NCI-H1436 treated with DMSO at 0.1 percent for 48 hours (cell line): ENCODE measurements at places on chromosomes 4 and X.

GRCh38 chr4:140158365-140159030 is 4.5 kb upstream of the MAML3 start:
- no peak for DNase-seq

DNA sequence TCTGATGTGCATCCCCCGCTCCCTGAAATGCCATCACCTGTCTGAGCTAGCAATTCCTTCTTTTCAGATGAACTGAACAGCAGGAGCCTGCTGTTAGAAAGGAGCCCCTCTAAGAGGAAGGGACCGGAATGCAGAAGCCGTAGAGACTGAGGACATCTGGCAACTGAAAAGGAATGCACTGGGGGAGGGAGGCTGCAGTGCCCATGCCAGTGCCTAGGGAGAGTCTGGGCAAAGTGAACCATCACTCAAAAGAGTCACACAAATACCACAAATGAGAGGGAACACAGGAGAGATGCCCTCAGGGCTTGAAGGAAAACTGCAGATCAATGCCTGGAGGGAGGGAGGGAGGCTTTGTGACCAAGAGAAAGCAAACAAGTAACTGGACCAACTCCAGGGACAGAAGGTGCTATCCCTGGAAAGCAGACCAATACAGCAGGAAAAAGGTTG is 93.9 kb upstream of the CBR4 start:
- DNase-seq = no peak

- DNase-seq = no peak
Observed at GRCh38 chr4:14984448-14984847, 17.8 kb upstream of the CPEB2 start.

GRCh38 chr4:135267148-135267865 is 1065.7 kb upstream of the PABPC4L start:
- DNase-seq = no peak

DNA sequence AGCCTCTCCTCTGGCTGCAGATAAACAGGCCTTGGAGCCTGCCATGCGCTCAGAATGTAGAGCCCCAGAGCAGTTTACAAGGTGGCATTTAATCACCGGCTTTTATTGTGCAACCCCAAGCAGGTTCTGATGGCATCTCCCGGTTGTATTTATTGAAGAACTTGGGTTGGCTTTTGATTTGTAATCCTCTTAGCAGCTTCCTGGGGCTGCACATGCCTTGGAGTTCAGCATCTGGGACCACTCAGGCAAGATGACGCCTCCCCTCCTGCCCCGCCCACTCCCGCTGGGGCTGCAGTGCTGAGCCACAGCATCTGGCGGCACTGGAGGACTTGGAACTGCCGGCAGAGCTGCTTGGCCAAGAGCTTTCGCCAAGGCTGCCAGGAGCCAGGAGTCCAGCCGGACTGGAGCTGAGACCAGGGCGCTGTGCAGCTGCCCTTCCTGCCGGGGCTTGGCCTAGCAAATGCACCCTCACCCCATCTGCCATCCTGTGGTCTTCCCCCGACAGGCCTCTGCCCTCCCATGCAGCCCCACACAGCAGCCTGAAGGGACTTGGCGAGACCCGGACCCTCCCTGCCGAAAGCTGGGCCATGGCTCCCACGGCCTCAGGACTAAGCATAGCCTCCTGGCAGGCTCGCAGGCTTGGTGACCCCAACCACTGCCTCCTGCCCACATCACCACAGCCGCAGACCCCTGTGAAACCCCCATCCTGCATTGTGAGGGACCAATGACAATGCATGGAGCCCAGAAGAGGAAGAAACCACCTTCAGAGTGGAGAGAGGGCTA is 5.4 kb downstream of the HTRA3 start:
- no peak for DNase-seq

DNA sequence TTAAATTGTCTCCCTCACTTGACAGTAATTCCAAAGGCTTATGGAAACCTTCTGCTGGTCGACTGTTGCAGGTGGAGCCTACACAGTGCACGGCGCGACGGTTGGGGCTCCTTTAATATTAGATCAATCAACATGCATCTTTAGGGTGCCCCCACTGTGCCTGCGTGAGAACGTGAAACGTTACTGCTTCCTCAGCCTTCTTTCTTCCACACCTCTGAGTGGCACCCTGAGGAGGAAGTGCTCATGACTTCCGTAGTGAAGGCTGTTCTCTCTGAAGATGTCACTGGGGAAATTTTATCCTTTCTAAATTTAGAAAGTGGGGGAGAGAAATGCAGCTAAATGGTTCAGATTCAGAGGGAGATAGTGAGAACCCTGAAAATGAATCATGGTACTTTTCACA is 184.0 kb upstream of the ZFP42 start:
- DNase-seq = no peak

- DNase-seq = no peak
Observed at GRCh38 chr4:187726485-187726884, 269.1 kb upstream of the ZFP42 start.
